ENCODE measurements at places on chromosomes 6 and 20. TPM values are rescaled to one million over a fixed set of nuclear protein-coding genes. Genes with fewer than 3 reads are reported as not detected.

- DNase-seq: peak; percentile 77
Measured at GRCh38 chr20:3237958-3238615, 903 bp downstream of the SLC4A11 start.

GRCh38 chr6:36853325-36853724 lies 14.1 kb upstream of the CPNE5 start:
- no peak for DNase-seq

The SIRPG gene
- 0.38 TPM for total RNA-seq

- DNase-seq: no peak
Measured at GRCh38 chr20:39491711-39492110, 529.6 kb downstream of the DHX35 start.

DNA sequence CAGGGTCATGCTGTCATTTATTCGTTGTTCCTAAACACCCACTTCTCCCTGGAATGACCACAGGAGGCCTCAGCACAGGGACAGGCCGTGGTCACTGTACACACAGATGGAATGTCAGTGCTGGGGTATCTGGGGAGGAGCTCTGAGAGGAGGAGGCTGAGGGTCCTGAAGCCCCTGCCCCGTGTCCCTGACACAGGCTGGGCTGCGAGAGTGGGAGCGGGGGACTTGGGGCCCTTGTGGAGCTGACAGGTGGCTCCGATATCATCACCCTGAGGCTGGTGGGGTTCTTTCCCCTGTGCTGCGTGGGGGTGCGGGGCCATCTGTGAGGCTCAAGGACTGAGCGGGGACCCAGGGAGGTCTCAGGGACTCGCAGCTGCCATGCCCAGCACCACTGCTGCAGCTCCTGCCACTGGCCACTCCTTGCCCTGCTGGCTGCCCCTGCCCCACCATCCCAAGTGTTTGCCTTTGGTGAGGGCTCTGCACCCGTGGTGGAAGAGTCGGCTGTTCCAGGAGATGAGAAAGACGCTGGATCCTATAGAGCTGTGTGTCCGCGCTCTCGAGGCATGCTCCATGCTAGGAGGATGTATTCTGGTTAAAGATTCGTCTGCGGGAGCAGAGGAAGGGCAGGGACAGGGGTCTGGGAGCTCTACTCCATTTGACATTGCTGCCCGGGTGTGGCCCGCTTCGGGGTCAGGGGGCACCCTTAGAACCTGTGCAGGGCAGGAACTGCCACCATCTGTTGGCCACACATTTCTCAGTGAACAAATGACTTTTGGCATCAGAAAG lies 18.9 kb downstream of the NPEPL1 start:
- DNase-seq: no peak

The MOG gene
- total RNA-seq: not detected

The IRF4 gene
- 3.4 TPM for total RNA-seq

The ACSS2 gene
- 108 TPM for total RNA-seq

DNA sequence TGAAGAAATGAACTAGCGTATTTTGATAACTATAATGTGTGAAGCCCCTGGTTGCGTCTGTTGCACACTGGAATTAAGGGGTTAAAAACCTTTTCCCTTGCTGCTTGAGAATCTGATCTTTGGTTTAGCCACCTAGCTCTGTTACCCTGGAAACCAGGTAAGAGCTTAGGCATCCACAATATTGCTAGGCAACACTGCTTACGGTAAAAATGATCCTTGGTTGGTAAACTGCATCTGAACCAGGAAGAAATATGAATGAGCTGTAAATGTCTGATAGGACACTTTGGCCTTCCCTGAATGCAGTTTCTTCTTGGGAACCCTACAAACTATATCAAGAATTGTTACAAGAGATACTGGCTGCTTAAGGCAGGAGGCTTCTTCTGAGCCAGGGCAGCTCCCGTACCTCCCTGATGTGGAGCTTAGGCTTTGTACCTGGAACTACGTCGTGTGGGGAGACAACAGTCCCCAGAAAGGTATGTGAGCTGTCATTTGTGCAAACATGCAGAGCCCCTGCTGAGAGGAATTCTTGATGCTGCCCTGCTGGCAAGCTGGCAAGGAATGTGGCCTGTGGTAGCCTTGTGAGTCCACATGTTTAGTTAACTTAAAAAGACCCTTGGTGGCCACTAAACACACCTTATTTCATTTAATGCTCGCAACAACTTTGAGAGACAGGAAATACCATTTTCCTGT lies 18.4 kb downstream of the UBE3D start:
- DNase-seq: no peak

The CABLES2 gene
- 6.3 TPM for total RNA-seq

DNA sequence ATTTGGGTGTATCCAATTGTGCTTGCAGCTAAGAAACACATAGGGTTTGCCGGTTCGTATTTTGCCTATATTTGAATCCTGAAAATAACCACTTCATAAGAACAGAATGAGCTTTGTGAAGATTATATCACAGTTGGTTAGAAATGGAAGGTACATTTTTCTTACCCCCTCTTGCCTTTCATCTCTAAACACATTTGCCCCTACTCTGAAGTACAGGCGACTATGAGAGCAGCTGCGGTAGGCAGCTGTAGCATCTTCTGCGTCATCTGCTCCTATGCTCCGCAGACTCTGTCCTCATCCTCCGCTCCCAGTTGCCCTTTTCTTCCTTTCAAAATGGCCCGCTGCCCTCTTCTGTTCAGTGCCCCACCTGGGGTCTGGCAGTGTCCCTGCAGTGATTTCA lies 47.6 kb upstream of the REV3L start:
- DNase-seq: no peak

- DNase-seq: peak; percentile 49
Measured at GRCh38 chr20:63966172-63966943, 3.4 kb downstream of the ZNF512B start.

The NMBR gene
- not detected for total RNA-seq

- DNase-seq: no peak
Measured at GRCh38 chr6:13286181-13286580, 42.2 kb downstream of the TBC1D7 start.

DNA sequence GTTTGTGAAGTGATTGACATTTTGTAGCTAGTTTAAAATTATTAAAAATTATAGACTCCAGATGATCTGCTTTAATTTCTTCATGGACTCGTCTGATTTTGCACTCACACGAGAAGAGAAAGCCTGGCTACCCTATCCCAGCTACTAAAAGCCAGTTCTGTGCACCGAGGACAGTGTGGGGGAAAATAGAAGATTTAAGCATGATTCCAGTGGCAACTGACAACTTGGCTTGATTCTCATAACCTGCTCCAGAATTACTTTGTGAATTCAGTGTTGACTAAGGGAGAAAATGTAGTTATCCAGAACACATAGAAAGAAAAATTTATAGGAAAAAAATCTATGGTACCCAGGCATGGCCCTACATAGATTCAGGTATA lies 88.7 kb downstream of the SNAP25 start:
- DNase-seq: no peak

The SLC25A27 gene
- total RNA-seq: 8.1 TPM

The PROKR2 gene
- not detected for total RNA-seq

- no peak for DNase-seq
Measured at GRCh38 chr20:4281258-4282055, 266.1 kb upstream of the RNF24 start.

DNA sequence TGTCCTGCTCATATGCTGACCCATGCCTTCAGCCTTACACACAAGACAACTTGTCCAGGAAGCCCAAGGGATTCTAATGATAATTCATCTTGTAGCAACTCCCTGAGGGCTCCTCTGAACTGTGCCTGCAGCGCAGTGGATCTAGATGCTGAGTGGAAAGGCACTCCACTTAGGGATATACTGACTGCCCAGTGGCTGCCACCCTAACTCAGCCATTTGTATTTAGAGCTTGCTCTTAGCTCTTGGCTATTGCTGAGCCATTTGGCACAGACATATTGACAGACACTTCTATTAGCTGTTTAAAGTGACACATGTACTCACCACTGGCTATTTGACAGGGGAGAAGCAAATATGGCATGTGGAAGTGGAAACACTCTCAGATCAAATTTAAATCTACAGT lies 278.3 kb upstream of the SGK1 start:
- no peak for DNase-seq

- DNase-seq: no peak
Measured at GRCh38 chr6:147054158-147054557, 150.1 kb upstream of the STXBP5 start.

DNA sequence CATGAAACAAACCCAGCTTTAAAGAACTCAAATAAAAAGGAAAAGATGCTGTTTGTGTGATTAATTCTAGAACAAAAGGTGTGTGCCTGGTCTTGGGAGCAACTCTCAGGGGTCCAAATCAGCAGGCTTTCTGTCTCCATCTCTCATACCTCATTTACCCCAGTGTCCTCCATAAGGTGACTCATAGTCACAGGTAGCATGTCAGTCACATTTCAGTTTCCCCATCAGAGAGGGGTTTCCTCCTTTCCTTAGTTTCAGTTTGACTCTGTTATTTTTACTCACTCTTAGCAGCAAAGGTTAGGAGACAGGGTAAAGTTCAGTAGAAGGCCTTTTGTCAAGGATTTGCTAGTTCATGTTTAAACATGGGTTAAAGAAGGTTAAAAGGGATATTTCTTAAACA lies 46.2 kb downstream of the OGFRL1 start:
- DNase-seq: no peak

The ECT2L gene
- total RNA-seq: not detected

GRCh38 chr20:23884771-23885162 lies 5.2 kb upstream of the CST5 start:
- DNase-seq: no peak

DNA sequence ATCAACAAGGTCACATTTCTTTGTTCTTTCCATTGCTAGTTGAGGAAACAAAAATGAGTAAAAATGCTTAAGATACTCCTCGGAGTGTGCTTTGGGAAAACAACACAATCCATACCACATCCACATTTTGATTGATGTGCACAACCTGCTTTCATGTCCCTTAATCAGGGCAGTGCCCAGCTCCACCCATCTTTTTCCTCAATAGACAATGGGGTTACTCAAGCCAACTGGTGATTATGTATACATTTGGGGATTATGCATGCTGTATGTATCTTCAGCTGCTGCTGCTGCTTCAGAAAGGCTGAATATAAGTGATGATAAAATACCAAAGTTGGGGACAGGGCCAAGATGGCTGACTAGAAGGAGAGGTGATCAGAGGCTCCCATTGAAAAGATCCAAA lies 155.2 kb upstream of the VGLL2 start:
- no peak for DNase-seq

The CLDN20 gene
- not detected for total RNA-seq

DNA sequence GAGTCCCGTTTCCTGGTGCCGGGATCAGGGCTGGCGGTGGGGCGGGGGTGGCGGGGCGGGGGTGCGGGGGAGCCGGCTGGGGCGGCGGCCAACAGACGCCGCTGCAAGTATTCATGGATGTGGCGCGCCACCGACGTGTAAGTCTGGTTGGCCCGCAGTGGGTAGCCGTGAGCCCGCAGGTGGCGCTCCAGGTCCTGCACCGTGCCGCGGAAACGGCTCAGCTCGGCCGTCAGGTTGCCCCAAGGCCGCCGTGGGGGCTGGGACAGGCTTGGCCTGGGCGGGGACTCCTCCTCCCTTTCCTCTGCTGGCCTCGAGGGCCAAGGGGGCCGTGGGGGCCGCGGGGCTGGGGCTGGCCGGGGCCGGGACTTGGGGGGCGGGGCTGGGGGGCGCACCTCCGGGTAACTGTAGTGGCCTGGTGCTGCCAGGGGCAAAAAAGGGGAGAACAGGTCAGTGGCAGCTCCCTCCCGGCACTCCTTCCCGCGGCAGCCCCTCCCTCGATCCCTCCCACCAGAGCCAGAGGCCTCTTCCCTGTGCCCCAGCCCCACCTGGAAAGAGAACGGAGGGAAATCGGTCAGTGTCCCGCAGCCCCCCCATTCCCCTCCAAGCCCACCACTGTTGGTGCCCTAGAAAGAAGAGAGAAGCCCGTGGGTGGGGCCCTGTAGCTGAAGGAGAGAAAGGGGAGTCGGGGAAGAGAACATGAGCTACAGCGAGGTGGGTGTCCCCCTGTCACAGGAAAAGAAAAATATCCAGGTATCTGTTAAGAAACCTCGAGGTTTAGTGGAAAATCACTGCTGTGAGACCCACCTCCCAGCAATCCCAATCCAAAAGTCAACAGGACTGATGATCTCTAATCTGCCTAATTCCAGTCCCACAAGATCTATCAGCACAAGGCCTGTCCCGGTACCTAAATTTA lies 21.3 kb downstream of the TNXB start:
- peak; percentile 62 for DNase-seq

- DNase-seq: peak; percentile 39
Measured at GRCh38 chr20:49344975-49345374, 67.1 kb upstream of the ZNFX1 start.

DNA sequence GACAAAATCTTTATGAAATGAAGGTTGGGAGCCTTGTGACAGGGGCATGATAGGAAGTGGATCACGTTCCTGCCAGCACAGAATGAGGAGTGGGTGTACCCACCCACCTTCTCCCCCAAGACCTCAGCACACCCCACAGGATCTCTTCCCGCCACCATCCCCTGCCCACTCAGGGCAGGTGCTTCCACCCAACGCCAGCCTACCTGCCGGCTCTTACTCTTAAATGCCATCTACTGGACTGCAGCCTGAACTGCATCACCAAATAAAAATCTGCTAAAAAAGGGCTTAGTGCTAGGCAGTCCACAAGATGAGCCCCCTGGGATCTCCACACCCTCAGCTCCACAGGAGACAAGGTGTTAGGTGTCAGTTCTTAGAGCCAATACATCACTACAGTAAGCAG lies 20.6 kb downstream of the DTNBP1 start:
- no peak for DNase-seq

- DNase-seq: no peak
Measured at GRCh38 chr6:27669295-27669623, 196.4 kb upstream of the ZNF184 start.

The CGAS gene
- 6.5 TPM for total RNA-seq

DNA sequence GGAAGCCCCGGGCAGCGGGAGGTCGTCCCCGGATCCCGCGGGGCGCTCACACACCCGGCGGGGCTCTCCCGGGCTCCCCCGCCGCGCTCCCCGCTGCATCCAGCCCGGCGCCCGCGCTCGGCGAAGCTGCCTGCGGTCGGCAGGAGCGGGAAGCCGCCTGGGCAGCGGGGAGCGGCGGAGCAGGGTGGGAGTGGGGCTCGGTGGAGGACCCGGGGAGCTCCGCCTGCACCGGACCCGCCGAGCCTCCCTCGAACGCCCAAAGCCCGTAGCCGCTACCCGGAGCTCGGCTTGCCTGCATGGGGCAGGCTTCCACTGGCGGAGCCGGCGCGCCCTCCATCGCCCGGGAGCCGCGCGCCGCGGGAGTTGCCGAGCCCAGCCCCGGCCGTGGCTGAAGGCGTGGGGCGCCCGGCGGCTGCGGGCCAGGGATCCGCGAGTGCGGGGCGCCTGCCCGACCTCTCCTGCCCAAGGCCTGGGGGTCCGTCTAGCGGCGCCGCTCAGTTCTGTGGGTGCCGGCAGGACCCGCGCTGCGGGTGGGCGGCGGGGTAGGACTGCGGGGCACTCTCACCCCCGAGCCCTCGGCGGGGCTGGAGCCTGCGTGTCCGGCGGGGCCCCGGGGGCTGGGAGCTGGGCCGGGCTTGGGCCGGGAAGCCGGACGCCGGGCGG lies 671 bp downstream of the CDH4 start:
- no peak for DNase-seq

The FOXP4 gene
- 33.7 TPM for total RNA-seq

GRCh38 chr6:21507811-21508210 lies 85.7 kb upstream of the SOX4 start:
- DNase-seq: no peak

The HUS1B gene
- total RNA-seq: 1.2 TPM
